A673 (cell line): ENCODE measurements at places on chromosomes 13 and 19. TPM values are rescaled to one million over a fixed set of nuclear protein-coding genes. Genes with fewer than 3 reads are reported as not detected.
A peak's percentile ranks its signal among the peaks of the same experiment; 100 is the strongest.

DNA sequence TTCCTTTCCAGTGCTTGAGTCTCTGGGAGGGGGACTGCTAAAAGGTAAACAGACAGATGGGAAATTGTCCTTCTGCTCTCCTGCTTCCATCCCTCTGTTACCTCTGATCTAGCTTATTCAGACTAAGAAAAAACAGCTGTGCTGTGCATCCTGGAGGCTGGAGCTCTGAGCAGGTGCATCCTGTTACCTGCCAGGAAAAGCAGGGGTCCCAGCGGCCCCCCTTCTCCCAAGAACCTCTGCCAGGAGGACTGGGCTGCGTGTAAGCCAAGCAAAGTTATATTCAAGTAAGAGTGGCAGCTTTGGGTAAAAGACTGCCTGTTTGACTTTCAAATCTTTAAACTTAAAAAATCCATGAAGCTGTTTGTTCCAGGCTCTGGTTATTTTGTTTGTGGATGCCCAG lies 75.1 kb downstream of the C13orf42 start:
- DNase-seq, result no peak

DNA sequence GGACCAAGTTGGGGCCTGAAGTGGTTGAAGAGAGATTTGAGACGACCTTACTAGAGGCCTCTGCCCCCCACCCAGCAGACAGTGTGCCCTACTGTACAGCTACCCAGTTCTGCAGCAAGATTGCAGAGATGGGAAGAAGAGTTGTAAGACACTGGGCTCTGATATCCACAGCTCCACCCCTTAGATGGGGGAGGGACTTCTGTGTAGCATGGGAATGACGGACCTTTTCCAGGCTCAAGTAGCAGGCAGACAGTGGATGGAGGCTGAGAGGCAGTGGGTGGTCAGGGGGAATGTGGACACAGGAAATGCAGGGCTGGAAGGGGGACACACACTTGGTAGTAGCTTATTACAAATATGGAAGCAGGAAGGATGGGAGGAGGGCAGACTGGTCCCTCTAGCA lies 13.0 kb downstream of the LRFN3 start:
- no peak for DNase-seq

DNA sequence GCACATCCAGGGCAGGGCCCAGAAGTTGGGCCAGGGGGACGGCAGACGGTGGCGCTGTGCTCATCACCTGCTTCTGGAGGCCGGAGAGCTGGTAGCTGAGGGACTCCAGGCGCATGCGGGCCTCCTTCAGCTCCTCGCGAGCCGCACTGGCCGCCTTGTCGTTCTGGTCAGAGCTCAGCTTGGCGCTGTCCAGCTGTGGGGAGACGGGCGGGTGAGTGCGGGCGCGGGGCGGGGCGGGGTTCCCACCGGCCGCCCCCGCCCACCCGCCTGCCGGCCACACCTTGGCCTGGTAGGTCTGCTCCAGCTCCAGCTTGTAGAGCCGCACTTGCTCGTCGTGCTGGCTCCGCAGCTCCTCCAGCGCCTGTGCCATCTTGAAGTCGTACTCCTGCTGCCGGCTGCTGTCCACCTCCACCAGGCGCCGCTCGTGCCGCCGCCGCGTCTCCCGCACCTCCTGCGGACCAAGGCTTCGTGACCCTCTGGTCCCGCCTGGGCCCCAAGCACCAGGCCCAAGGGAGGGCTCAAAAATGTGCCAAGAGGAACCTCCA lies 7.4 kb upstream of the TIMM13 start:
- DNase-seq, result no peak

DNA sequence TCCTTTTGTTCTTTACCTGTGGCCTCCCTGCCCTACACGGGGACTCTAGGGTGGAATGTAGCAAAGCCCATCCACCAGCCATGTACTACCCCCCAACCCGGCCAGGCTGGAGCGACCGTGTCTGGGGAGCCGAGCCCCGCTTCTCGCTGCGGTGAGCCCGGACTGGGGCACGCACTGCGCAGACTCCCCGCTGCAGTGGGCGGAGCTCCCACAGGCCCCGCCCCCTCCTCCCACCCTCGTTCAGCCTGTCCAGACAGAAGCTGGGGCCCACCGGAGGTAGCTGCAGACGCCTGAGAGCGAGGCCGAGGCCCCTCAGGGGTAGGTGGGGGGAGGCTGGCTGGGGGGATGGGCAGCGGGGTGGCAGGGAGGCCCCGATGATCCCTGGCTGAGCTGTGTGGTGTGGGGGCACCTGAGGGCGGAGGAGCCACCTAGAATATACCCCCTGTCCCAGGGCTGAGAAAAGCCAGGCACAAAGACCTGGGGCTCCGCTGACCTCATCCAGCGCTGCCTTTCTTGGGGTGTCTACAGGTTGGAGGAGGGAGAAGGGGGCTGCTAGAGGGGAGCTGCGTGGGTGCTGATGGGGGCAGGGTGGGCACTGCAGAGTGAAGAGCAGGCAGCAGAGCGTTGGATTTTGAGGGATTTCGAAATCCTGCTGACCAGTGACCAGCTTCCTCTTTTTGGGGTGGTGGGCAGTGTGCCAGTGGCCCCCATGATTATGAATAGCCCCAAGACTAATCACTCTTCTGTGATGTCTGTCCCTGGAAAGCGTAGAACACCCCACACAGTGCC lies 17.3 kb downstream of the PLD3 start:
- DNase-seq, result peak; percentile 86

DNA sequence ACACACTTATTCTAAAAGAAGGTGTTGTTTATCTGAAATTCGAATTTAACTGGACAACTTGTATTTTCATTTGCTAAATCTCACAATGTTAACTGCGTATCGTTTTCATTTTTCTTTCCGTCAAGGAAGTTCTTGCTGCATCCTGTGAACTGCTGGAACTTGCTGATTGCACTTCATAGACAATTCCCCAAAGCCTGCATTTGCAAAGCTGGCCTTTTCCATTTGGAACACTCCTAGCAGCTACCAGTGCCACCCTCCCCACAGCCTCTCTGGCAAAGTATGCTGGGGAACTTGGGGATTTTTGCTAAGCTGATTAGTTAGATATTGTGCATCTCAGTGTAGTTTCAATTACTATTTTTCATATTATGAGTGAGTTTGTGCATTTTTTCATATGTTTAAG lies 20.4 kb upstream of the ARGLU1 start:
- no peak for DNase-seq

- DNase-seq, result no peak
These were observed 35.2 kb upstream of the PEG3 start for GRCh38 chr19:56875717-56876116.

- no peak for DNase-seq
These were observed 120.1 kb downstream of the ZNF486 start for GRCh38 chr19:20287070-20287469.

DNA sequence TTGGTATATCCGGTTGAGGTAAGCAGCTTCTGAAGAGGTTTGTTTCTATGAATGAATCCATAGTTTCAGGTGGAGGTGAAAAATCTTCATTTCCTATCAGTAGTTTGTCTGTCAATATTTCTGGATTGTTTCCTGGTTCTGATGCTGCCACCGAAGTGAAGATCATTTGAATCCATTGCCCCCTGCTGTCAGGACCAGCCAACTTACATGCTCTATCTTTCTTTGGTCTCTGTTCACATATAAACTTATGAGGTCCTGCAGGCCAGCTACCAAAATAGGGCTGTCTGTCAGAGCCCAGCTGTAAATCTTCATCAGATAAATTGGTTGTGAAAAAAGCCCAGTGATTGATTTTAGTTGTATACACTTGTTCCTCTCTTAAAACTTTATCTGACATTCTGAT lies 15.2 kb upstream of the N4BP2L1 start:
- DNase-seq, result no peak

DNA sequence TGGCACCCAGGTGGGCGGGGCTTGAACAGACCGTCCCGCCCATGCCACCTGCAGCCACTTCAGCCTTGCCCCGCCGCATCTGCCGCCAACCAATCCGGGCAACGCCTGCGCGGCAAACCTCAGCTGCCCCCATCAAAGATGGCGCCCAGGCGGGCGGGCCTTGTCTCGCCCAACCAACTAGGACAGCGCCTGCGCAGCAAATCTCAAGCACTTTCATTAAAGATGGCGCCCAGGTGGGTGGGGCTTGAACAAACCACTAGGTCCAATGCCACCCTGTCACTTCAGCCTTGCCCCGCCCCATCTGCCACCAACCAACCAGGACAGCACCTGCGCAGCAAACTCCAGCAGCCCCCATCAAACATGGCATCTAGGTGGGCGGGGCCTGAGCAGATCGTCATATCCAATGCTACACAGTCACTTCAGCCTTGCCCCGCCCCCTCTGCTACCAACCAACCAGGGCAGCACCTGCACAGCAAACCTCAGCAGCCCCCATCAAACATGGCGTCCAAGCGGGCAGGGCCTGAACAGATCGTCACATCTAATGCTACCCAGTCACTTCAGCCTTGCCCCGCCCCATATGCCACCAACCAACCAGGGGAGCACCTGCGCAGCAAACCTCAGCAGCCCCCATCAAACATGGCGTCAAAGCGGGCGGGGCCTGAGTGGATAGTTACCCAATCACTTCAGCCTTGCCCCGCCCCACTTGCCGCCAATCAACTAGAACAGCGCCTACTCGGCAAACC lies 1.4 kb downstream of the PEG3 start:
- peak; percentile 97 for DNase-seq

- DNase-seq, result no peak
These were observed 50.9 kb upstream of the C13orf46 start for GRCh38 chr13:114024603-114025404.

DNA sequence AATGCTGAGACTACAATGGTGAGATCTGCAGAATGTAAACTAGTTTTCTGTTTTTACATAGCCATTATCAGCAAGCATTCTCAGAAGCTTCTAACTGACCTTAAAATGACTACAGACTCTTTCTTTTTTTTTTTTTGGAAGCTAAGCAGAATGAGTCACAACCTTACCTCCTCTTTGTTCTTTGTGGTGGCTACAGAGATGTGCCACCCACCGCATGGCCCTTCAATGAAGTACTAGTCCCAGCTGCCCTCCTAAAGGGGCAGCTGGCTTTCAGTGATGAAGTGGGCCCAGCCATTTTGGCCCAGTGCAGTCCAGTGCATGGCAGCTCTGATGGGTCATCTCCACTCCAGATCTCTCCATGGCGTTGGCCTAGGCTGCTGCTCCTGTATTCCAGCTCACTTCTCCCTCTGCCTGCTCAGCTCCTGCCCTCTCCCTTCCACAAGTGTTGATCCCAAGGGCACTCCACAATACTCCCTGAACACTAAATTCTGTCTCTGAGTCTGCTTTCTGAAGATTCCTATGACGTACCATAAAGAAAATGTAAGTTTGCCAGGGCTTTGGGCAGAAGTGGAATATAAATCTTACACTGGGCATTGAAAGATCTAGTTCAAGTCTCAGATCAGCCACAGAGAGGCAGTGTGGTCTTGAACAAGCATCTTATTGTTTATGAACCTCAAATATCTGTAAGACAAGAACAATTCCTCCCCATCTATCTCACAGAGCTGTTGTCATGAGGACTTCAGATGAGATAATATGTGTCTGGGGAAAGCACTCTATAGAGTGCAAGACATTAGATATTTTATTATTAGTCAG lies 85.6 kb downstream of the RXFP2 start:
- peak; percentile 7 for DNase-seq

MISP3 gene
- total RNA-seq, result 0.26 and 0.61 TPM in 2 replicates

ZNF540 gene
- total RNA-seq, result 0.24 and 0.59 TPM in 2 replicates

SLC25A42 gene
- total RNA-seq, result 3.5 and 4.5 TPM in 2 replicates

ATP8B3 gene
- 8.7 and 10.7 TPM in 2 replicates for total RNA-seq

PPM1N gene
- 0.80 and 1.6 TPM in 2 replicates for total RNA-seq
